ENCODE measurements at places on chromosomes 4 and X.

GRCh38 chr4:150315175-150315574, 236.9 kb downstream of the DCLK2 start:
- no peak for DNase-seq

GRCh38 chrX:121876305-121876704, 828.9 kb downstream of the GLUD2 start:
- no peak for DNase-seq

- DNase-seq = no peak
Measured at GRCh38 chr4:173802662-173803022, 272.6 kb upstream of the HAND2 start.

DNA sequence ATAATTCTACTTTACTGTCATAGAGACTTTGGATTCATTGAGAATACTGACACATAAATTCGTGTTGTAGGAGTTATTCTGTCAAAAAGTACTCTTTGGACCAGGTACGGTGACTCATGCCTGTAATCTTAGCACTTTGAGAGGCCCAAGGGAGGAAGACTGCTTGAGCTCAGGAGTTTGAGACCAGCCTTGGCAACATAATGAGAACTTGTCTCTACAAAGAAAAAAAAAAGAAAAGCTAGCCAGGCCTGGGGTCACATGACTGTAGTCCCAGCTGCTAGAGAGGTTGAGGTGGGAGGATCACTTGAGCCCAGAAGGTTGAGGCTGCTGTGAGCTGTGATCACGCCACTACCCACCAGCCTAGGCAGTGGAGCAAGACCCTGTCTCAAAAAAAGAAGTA, 54.9 kb downstream of the WDR19 start:
- no peak for DNase-seq

GRCh38 chr4:6634746-6635145, 5.7 kb upstream of the MRFAP1 start:
- DNase-seq = no peak

Measured in HCT116 (cell line).